ENCODE measurements at places on chromosomes 5 and 9.

- peak; percentile 86 for DNase-seq
Observed at GRCh38 chr5:116681334-116682013, 106.9 kb upstream of the SEMA6A start.

DNA sequence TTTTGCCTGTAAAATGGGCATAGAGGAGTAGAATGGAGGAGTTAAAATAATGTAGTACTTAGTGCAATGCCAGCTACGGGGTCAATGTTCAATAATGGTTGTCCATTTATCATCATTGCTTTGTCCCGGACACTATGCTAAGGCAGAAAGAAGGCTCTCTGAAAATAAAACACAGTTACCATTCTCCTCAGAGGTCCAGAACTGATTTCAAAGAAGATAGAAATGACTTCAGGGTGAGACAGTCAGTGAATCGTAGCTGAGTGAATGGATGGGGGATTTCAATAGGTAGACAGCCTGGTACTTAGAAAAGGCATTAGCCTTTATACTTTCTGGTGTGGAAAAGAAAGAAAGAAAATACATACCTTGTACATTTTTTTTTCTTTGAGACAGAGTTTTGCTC, 1.2 kb upstream of the AK3 start:
- no peak for DNase-seq

GRCh38 chr9:127014910-127015540, 100.4 kb downstream of the RALGPS1 start:
- no peak for DNase-seq

GRCh38 chr9:13770956-13771355, 491.5 kb upstream of the MPDZ start:
- no peak for DNase-seq

- no peak for DNase-seq
Observed at GRCh38 chr5:160229190-160229742, at the start of gene FABP6. FABP6 (plus strand) TSS chr5:160229506; CDS start chr5:160229558, 52 bp downstream.

DNA sequence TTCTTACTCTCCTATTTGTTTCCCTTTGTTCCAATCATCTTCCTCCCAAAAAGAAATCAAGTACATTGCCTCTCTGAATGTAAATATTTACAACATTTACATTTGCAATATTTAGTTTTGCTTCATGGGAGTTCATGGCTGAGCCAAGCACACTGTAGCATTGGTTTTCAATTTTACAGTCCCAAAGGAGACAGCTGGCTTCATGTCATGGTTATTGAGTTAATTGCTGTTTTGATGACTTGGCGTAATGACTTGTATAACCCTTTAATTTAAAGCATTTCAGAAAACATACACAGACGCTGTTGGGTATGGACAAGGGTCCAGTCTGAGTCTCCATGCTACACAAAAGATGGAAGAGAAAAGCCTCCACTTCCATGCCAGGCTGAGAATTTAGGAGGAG, 25.6 kb upstream of the VLDLR start:
- no peak for DNase-seq
